ENCODE measurements at places on chromosomes 4 and X.

DNA sequence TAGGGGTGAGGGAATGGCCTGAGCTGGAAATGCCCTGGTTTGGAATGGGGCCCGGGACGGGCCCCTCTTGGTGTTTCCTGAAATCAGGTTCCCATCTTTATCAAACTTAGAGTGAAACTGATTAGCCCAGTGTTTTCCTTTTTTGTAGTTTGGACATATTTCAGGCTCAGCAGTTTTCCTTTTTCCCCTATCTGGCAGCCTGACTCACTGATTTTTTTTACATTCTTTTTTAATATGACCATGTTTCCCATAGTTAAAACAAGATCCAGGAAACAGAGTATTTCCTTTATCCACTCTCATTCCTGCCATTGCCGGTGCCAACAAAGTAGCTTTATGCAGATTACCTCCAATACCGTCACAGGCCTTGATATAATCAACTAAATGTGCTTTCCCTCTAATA, 20.5 kb upstream of the C4orf17 start:
- no peaks in the 10 kb centered on the region for H3K4me1 ChIP-seq
- H3K27me3 ChIP-seq: peaks cover 25% of the 10 kb centered on the region
- DNase-seq: no peak
- H3K4me3 ChIP-seq: no peak overlapping the region

- H3K4me1 ChIP-seq: peaks cover 64% of the 10 kb centered on the region
- H3K4me3 ChIP-seq: peak overlapping the region; percentile 89
- H3K27me3 ChIP-seq: no peaks in the 10 kb centered on the region
- peak overlapping the region; percentile 98 for H3K27ac ChIP-seq
These were observed 1.7 kb upstream of the CXCR3 start for GRCh38 chrX:71619986-71620385.

DNA sequence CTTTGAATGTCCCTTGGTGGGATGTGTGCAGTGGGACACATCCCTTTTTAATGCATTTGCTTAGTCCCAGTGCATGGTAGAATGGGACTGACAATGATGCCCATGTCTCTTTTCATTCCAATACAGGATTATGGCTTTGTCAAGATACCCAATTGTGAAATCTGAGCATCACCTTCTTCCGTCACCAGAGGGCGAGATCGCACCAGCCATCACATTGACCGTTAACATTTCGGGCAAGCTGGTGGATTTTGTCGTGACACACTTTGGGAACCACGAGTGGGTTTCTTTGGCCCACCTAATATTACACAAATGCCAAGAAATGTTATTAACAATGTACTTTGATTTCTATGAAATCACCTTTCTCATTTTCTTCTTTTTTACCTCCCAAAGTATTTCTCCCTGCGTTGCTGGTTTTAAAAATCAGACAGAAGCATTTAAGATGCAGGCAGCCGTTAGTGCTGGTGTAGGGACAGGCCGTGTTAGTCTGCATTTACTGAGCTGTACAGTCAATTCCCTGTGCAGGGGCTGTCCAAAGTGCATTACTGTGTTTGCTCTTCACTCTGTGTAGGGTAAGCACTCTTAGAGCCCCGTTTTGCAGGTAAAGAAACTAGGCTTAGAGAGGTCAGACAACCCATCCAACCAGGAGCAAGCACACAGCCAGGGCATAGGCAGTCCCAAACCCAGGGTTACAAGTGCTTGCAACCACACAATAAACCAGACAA, 46.5 kb downstream of the CWH43 start:
- H3K36me3 ChIP-seq: no peaks in the 10 kb centered on the region
- H3K4me1 ChIP-seq: no peaks in the 10 kb centered on the region
- no peak overlapping the region for H3K4me3 ChIP-seq

GRCh38 chr4:123102897-123103471, 180.6 kb upstream of the NUDT6 start:
- no peak overlapping the region for H3K4me3 ChIP-seq
- no peaks in the 10 kb centered on the region for H3K27me3 ChIP-seq
- H3K4me1 ChIP-seq: no peaks in the 10 kb centered on the region

DNA sequence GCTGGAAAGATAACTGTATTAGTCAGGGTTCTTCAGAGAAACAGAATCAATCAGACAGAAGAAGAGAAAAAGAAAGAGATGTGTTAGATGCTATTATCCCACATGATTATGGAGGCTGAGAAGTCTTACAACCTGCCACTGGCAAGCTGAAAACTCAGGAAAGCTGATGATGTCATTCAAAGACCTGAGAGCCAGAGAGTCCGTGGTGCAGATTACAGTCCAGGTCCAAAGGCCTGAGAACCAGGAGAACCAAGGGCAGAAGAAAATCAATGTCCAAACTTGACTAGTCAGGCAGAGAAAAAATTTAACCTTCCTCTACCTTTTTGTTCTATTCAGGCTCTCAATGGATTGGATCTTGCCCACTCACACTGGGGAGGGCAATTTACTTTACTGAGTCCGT, 172.5 kb downstream of the QDPR start:
- peaks cover 15% of the 10 kb centered on the region for H3K4me1 ChIP-seq
- H3K27ac ChIP-seq: no peak overlapping the region
- no peaks in the 10 kb centered on the region for H3K27me3 ChIP-seq
- no peak overlapping the region for H3K4me3 ChIP-seq
- DNase-seq: no peak

DNA sequence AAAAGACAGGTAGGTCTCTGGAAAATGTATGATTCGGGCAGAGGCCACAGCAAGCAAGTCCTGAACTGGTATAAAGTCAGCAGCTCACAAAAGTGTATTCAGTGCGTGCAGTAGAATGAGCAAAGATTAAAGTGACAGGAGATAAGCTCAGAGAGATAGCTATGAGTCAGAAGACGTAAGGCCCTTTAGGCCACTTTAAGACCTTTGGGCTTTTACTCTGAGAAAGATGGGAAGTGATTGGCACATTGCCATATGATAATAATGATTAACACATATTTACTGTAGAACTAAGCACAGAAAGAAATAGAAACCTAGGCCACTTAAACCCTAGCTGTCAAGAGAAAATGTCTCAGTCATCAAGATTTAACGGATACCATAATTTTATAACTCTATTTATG, 51.7 kb downstream of the TBCK start:
- no peak for DNase-seq
- no peaks in the 10 kb centered on the region for H3K4me1 ChIP-seq
- no peaks in the 10 kb centered on the region for H3K27me3 ChIP-seq
- no peak overlapping the region for H3K4me3 ChIP-seq

DNA sequence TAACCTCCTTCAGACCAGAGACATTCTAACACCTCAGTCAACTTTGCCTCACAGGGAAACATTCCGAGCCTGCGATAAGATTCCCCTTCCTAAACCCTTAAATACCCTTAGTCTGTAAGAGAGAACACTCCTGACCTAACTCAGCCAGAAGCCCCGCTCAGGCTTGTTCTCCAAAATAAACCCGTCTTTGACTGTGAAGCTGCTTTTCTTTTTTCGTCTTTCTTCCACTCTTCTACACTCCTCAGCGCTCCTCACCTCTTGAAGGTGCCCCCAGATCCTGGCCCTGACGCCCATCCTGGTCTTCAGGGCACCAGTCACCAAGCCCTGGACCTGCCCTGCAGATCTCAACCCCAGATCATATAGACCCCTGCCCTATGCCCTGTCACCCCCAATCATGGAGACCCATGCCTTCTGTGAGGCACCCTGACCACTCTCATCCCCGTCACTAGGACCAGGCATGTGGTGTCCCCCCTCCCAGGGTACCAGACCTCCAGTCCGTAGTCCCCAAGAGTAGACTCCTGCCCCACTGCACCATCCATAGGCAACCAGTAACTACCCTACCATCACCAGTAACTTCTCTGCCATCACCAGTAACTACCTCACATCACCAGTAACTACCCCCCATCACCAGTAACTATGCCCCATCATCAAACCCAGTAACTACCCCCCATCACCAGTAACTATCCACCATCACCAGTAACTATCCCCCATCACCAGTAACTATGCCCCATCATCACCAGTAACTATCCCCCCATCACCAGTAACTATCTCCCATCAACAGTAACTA, 3.5 kb downstream of the ASMTL start:
- no peak for DNase-seq
- no peak overlapping the region for H3K4me3 ChIP-seq
- H3K4me1 ChIP-seq: peaks cover 35% of the 10 kb centered on the region
- peak overlapping the region; percentile 5 for H3K27ac ChIP-seq
- peaks cover 52% of the 10 kb centered on the region for H3K36me3 ChIP-seq

DNA sequence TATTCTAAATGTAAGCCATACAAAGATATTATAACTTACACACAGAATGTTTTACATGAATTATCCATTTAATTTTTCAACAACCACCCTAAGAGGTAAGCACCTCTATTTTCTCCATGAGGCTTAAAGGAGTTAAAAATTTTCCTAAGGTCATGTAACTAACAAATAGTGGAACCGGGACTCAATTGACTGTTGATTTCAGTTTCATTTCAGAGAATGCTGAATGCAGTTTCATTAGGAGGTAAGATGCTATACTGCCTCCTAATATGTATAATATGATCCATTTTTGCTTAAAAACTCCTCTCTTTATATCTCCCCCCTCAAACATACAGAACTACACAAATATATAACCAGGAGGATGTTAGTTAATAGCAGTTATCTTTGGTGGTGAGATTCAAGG, 29.1 kb downstream of the PHKA1 start:
- no peak overlapping the region for H3K27ac ChIP-seq
- H3K4me3 ChIP-seq: no peak overlapping the region
- no peaks in the 10 kb centered on the region for H3K36me3 ChIP-seq
- DNase-seq: no peak
- H3K27me3 ChIP-seq: no peaks in the 10 kb centered on the region

- no peak overlapping the region for H3K27ac ChIP-seq
- no peaks in the 10 kb centered on the region for H3K4me1 ChIP-seq
- DNase-seq: no peak
These were observed 70.4 kb downstream of the BEX3 start for GRCh38 chrX:103446665-103447302.

- H3K4me3 ChIP-seq: no peak overlapping the region
- H3K4me1 ChIP-seq: no peaks in the 10 kb centered on the region
- no peaks in the 10 kb centered on the region for H3K36me3 ChIP-seq
- no peaks in the 10 kb centered on the region for H3K27me3 ChIP-seq
- no peak for DNase-seq
These were observed 266.1 kb downstream of the GRIA3 start for GRCh38 chrX:123450222-123450621.

DNA sequence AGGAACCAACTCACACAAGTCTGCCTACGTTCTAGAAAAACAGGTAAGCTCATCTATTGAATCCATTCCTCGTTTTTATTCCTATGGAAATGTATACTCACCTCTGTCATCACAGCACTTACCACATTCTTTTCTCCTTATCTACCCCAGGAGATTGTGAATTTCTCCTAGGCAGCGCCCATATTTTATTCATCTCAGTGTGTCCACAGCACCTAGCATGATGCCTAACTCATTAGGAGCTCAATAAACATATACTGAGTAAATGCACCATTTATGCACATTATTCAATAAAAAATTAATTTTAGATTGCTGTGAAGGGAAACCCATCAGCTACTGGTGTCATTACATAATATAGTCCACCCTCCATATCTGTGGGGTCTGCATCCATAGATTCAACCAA, 106.2 kb upstream of the MBNL3 start:
- H3K36me3 ChIP-seq: no peaks in the 10 kb centered on the region
- H3K4me1 ChIP-seq: no peaks in the 10 kb centered on the region
- H3K4me3 ChIP-seq: no peak overlapping the region
- no peaks in the 10 kb centered on the region for H3K27me3 ChIP-seq
- DNase-seq: no peak

GRCh38 chr4:184949020-184949419, 69.3 kb upstream of the HELT start:
- no peaks in the 10 kb centered on the region for H3K36me3 ChIP-seq
- no peaks in the 10 kb centered on the region for H3K4me1 ChIP-seq

DNA sequence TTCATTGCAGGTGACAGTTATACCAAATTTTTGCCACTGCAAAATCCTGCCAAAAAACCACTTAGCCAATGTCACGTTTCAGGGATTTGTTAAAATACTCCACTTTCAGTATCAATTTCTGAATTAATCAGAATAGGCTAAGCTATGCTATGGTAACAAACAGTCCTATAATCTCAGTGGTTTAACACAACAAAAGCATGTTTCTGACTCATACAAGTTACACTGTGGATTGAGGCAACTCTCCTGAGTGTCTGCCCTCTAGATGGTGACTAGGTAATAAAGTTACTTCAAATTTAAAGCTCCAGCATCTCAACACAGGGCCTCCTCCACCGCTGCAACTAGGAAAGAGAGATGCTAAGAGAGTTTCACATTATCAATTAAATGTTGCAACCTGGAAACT, 23.0 kb upstream of the RADX start:
- H3K36me3 ChIP-seq: no peaks in the 10 kb centered on the region
- DNase-seq: no peak
- no peaks in the 10 kb centered on the region for H3K4me1 ChIP-seq
- no peak overlapping the region for H3K27ac ChIP-seq

DNA sequence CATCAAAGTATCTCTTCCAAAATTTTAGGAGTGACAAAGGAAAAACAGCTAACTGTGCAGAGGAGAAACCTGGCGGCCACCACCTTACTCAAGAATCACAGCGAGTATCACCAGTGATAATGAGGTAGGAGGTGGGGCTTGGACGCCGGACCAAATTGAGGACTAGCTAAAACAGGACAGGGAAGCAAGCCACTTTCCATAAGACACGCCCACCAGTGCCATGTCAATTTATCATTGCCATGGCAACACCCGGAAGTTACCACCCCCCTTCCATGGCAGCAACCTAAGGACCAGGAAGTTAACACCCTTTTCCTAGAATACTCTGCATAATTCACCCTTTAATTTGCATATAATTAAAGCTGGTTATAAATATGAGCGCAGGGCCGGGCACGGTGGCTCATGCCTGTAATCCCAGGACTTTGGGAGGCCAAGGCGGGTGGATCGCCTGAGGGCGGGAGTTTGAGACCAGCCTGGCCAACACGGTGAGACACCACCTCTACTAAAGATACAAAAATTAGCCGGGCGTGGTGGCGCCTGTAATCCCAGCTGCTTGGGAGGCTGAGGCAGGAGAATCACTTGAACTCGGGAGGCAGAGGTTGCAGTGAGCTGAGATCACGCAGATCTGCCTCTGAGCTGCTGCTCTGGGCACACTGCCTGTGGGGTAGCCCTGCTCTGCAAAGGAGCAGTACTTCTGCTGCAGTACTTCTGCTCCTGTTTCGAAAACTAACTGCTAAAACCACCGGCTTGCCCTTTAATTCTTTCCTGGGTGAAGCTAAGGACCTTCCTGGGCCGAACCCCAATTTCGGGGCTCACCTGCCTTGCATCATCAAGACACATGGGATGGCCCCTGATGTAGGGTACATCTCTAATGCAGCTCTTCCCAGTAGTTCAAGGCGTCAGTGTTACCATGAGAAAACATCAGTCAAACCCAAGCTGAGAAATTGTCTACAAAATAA, 116.7 kb downstream of the HMX1 start:
- no peaks in the 10 kb centered on the region for H3K27me3 ChIP-seq
- no peaks in the 10 kb centered on the region for H3K4me1 ChIP-seq
- no peaks in the 10 kb centered on the region for H3K36me3 ChIP-seq
- DNase-seq: no peak
- H3K27ac ChIP-seq: no peak overlapping the region

DNA sequence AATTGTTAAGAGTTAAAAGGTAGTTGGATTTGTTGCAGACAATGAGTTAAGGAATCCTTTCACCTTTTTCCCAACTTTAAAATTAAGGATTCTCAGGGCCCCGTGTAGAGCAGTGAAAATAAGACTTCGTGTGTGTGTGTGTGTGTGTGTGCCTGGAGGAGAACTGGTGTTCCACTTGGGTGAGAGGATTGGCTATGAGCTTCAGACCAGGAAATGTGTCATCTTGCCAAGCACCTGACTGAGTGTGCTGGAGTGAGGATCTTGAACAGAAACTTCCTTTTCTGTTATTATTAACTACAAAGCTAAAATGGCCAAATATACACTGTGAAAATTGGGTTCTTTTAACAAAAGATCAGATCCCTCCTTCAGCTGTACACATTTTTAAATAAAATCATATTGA, 113.1 kb upstream of the VCX2 start:
- no peaks in the 10 kb centered on the region for H3K36me3 ChIP-seq
- H3K4me3 ChIP-seq: no peak overlapping the region
- DNase-seq: no peak
- no peak overlapping the region for H3K27ac ChIP-seq
- no peaks in the 10 kb centered on the region for H3K4me1 ChIP-seq
- no peaks in the 10 kb centered on the region for H3K27me3 ChIP-seq
